ENCODE measurements at places on chromosomes 7 and 10.

DNA sequence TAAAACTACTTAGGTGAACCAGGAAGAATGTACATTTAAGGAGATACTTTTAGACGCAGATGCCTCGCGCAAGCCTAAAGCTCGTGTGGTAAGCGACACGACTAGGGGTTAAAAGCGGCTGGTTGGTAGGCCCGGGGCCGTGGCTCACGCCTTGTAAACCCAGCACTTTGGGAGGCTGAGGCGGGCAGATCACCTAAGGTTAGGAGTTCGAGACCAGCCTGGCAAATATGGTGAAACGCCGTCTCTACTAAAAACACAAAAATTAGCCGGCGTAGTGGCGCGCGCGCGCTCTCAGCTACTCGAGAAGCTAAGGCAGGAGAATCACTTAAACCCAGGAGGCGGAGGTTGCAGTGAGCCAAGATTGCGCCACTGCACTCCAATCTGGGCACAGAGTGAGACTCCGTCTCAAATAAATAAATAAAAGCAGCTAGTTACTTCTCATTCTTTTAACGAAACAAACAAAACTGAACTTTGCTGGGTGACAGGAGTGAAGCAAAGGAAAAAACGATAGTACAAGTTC, 879 bp downstream of the NUDT5 start:
- DNase-seq = no peak

GRCh38 chr7:149624006-149624405, 126.4 kb upstream of the ZNF746 start:
- peak; percentile 30 for DNase-seq

DNA sequence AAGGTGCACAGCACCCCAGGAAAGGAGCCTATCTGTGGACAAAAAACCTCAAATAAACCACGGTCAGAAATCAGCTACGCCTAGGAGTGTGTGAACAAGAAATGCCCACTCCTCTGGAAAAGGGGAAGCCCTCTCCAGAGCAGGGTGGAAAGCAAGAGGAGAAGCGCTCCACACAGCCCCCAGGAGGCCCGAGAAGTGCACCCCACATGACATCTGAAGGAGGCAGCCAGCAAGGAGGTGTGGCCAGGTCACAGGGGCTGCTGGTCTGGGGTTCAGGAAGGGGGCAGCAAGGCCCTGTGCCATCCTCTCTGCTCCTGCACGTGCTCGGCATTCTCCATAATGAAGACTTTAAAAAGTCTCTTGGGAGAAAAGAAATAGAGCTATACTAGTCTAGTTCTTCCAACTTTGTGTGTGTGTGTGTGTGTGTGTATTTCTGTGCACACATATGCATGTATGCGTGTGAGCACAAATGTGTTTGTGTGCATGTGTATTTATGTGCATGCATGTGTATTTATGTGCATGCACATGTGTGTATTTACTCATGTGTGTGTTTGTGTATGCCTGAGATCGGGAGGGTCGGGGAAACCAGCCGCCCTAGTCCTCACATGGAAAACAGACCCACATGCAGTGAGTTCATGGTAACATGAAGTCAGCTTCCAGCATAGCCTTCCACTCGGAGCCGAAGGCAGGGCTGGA, 76.5 kb downstream of the TNS3 start:
- DNase-seq = no peak

DNA sequence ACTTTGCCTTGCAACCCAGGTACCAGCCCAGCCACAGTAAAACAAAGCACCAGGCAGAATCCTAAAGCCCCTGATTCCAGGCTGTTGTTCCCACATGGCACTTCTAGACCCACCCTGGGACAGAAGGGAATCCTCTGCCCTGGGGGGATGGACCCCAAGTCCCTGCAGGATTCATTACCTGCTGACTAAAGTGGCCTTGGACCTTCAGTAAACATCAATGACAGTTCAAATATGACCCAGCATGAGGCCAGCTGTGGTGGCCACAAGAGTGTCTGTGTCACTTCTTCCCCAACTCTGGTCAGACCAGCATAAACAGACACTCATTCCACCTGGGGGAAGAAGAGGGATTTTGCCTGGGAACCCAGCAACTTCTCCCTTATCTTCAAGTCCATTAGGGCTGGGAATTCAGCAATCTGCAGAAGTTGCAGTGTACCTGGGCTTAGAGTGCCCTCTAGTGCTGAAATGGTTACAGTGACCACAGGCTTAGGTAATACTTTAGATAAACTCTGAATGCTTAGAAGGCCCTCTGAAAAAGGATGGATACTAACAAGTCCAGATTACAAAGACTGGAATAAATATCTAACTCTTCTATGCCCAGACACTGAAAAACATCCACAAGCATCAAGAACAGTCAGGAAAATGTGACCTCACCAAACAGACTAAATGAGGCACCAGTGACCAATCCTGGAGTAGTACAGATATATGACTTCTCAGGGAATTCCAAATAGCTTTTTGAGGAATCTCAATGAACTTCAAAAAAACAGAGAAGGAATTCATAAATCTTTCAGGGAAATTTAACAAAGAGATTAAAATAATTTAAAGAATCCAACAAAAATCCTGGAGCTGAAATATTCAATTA, 108.5 kb upstream of the TMEM168 start:
- peak; percentile 11 for DNase-seq

- no peak for DNase-seq
Measured at GRCh38 chr7:43302773-43303460, 190.5 kb downstream of the HECW1 start.

GRCh38 chr10:65838811-65839210, 1087.0 kb upstream of the LRRTM3 start:
- no peak for DNase-seq

GRCh38 chr10:120949609-120950031, 98.5 kb downstream of the WDR11 start:
- no peak for DNase-seq

DNA sequence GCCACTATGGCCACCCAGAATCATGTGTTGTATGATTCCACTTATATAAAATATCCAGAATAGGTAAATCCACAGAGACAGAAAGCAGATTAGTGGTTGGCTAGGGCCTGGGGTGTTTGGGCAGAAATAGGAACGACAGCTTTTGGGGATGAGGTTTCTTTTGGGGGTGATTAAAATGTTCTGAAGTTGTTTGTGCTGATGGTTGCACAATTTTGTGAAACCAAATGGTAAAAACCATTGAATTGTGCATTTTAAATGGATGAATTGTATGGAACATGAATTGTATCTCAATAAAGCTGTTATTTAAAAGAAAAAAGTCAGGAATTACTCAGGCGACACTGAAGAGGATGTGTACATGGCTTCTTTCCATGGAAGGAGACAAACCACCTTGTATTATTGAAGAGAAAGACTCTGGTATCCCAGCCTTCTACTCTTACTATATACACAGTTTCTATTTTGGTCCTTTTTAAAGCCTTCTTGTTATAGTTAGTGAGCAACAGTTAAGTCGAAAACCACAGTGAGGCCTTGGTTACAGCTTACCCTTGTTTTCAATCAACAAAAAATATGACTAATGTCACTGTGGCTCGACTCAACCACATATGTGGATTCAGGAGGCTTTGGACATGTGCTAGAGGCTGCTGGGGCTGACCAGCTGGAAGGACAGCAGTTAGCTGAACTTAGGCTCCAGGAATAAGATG, 57.1 kb upstream of the KMT2E start:
- peak; percentile 18 for DNase-seq

- DNase-seq = no peak
Measured at GRCh38 chr10:123778719-123779517, 112.7 kb downstream of the CPXM2 start.

DNA sequence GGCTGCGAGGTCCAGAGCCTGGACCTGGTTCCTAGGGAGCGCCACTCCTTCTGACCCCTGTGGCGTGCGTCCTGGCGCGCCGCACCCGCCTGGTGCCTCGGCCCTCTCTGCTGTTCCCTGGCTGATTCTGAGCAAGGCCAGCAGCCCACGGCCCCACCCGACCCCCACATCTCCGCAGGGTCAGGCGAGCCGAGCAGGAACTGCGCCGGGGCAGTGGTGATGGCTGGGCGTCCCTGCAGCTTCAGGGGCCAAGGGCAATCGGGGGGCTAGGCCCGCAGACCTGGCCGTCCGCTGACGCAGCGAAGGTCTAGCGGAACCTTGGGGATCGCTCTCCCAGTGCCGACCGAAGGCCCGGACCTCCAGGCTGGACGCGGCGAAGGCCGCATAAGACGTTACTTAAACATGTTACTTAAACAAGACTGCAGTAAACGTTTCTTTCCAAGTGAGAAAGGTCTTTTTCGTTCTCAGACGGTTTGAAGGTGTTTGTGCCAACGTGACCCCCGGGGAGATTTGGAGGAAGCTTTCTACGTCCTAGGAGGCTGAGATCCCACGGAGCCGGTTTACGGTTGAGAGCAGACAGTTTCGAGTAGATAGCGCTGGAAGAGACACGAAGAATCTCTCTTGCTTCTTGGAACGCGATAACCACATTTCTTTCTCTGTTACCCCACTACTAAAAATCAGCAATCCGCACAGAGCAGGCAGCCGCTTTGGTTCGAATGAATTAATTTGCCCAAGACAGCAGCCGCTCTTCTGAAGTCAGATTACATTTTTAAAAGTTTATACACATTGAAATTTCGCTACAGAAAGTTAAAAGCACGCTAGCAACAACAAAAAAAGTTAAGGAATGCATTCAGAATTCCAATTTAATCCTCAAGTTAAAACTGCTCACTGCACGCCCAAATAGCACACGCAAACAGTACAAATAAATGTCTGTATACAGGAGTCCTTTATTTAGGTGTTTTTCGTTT, 4.9 kb upstream of the NKX2-3 start:
- DNase-seq = no peak

DNA sequence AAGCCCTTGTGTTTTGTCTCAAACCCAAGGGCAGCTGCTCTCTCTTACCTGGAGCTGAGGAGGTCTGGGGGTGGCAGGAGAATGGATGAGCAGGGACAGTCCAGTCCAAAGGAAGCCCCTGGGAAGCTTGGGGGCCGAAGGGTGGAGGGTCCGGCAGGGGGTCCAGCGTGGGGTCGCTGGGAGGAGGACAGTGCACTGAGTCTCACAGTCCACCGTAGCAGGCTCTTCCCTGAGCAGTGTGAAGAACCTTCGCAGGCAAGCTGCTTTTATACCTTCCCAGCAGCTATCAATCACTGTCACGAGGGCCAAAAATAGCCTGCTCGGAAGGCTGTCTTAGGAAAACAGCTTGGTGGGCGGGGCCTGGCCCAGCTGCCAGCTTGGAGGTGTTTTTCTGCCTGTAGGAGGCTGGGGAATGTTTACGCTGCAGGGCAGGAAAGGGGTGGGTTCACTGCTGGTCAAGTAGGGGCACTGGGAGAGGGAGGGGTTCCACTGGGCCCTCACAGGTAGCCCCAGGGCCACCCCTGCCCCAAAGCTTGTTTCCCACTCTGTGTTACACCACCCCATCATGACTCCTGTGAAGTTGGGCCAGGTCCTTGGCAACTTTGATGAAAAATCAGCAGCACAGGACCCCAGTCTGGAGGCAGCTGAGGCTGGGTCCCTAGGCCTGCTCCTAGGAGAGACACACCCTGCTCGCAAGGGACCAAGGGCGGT, at the start of gene DEPP1:
DEPP1 (minus strand) TSS at position 240 of the 711 bp plus-strand sequence. CDS start 779 bp downstream, outside the sequence.
- no peak for DNase-seq

- no peak for DNase-seq
Measured at GRCh38 chr10:129901389-129902006, 62.6 kb downstream of the EBF3 start.

- DNase-seq = no peak
Measured at GRCh38 chr7:96157856-96158255, 164.0 kb downstream of the SLC25A13 start.

DNA sequence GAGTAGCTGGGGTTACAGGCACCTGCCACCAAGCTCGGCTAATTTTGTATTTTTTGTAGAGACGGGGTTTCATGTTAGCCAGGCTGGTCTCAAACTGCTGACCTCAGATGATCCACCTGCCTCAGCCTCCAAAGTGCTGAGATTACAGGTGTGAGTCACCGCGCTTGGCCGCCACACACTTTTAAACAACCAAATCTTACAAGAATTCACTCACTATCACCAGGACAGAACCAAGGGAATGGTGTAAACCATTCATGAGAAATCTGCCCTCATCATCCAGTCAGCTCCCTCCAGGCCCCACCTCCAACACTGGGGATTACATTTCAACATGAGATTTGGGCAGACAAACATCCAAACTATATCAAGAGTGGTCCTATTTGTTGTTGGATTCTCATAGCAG, 43.6 kb downstream of the MGAM start:
- no peak for DNase-seq

DNA sequence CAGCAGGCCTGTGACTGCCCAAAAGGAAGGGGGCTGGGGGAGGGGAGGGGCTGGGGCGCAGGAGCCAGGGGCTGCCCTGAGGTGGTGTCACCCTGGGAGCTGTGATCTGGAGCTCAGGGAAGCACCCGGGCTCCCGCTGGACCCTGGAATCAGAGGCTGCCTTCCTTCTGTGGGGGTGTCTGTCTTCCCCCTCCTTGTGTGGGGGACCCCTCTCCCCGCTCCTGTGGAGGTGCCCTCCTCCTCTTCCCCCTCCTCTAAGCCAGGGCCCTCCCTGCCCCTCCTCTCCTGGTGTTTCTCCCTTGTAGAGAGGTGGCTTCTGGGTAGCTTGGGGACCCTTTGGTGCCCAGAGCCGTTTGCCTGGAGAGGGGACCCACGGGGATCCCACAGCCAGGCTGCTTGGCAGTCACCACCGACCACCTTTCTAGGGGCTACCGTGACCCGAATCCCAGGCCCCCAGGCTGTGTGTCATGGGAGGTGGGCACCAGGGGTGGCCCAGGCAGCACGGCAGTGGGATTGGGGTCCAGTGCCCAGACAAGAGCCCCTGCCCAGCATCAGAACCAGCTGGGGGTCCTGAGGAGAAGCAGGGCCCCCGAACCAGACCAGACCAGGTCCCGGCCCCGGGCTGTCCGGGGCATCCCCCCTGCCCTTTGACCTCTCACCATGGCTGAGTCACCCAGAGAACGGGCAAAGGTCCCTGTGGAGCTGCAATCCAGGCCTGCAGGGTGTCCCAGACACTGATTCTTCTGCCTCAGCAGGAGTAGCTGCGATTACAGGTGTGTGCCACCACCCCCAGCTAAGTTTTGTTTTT, 741 bp downstream of the PRAP1 start:
- DNase-seq = no peak

DNA sequence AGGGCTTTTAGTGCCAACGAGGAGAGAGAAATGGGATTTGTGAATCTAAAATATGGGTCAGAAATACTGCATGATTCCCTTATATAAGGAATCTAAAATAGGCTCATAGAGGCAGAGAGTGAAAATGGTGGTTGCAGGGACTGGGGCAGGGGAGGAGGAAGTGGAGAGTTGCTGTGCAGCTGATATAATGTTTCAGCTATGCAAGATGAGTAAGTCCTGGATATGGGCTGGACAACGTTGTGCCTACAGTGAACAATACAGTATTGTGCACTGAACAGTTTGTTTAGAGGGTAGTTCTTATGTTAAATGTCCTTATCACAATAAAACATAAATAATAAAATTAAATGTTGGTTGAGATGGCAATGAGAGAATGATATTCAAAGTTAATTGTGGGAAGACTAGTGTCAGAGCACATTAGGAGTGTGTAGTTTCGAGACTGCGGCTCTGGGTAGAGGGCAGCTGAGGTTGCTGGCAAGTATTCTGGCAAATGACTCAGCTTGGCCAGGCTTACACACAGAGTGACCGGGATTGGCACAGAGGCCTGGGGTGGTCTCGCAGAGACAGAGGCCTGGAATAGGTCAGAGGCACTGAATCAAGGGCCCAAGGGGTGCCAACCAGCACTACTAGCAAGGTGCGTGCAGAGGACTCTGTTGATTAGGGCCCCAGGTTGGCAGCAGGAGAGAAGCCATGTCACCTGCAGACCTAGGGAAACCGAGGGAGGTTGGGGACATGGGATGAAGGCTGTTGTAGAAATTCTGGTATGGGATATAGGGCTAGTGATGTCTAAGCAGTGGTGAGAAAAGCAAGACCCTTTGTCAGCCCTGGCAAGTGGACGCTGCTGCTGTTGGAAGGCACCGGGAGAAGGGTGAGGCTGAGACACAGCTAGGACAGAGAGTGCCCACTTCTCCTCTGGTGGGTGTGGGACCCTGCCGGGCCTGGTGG, 2.8 kb upstream of the DEPP1 start:
- no peak for DNase-seq
